ENCODE measurements at places on chromosomes 3 and 15.

DNA sequence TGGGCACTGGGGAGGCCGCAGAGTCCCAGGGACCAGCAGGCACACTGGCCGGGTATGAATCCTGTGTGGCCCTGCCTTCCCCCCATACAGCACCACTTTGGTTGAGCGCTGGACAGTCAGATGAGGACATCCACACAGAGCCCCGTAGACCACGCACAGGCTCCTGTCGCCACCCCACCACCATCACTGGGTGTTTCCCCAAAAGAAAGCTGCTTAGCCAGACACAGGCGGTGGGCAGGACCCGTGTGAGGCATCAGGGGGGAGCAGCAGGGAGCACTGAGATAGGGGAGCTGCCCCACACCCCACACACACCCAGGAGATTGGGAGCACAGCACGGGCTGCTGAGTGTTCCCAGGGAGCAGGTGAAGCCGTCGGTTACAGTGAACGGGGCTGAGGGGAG, 42.4 kb upstream of the SLC41A3 start:
- DNase-seq, result no peak
- H3K4me1 ChIP-seq, result no peaks in the 10 kb centered on the region
- no peaks in the 10 kb centered on the region for H3K36me3 ChIP-seq

- H3K27me3 ChIP-seq, result no peaks in the 10 kb centered on the region
- no peak for DNase-seq
- no peak overlapping the region for H3K27ac ChIP-seq
- peaks cover 32% of the 10 kb centered on the region for H3K4me1 ChIP-seq
- no peaks in the 10 kb centered on the region for H3K36me3 ChIP-seq
These were observed 3.6 kb downstream of the GPR87 start for GRCh38 chr3:151312972-151313371.

DNA sequence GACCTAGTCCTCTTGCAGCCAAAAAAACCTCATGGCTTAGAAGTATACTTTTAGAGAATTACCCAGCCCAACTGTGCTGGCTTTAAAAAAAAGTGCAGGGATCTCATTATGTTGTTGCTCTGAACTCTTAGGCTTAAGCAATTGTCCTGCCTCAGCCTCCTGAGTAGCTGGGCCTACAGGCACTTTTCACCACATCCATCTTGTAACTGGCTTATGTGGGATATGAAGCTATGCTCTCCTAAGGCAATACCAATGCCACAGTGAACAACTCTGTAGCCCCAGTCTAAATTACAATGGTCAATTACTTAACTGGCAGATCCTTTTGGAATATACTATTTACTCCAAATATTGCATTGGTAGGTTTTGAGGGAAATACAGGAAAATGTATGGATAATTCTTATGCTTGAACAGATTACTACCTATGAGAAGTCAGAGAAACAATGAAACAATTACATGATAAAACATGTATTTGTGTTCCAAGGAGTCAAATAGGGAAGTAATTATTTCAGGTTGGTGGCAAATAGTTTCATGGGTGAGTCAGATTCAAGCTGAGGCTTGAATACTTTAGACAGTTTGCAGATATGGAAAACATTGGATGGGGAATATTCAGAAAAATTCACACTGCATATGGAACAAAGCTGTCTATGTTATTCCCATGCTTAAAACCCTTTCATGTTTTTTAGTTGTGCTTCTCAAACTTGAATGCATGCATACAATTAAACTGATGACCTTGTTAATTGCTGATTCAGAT, 34.6 kb upstream of the GPR149 start:
- no peaks in the 10 kb centered on the region for H3K36me3 ChIP-seq
- DNase-seq, result no peak
- no peak overlapping the region for H3K27ac ChIP-seq
- no peaks in the 10 kb centered on the region for H3K27me3 ChIP-seq
- H3K4me1 ChIP-seq, result no peaks in the 10 kb centered on the region

DNA sequence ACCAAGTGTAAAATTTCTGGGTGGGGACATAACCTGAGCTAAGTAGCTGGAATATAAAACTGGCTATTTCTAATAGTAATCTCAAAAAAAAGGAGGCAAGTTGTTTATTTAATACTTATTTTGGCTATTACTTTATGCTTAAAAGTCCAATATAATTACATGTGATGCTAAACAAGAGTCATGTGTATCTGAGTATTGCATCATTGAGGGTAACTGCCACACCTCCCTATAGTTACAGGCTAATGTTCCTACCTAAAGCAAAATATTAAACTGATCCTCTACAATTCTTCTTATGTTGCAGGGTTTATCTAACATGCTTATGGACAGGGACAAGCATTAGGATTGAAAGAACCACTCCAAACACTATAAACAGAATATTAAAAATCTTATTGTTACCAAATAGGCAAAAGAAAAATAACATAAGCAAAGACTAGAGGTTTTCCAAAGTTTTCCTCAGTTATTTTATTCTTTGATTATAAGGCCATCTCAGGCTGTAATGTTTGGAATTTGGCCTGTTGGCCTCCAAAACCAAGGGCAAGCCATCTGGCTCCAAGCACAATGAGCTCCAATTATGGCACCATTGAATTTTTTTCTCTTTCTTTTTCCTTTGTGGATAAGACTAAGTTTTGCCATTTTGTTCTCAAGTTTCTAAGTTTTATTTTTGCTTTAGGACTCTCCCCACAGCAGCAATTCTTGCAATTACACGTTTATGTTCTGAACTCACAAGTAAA, 75.8 kb upstream of the ABI3BP start:
- H3K4me3 ChIP-seq, result no peak overlapping the region
- H3K27me3 ChIP-seq, result peaks cover 20% of the 10 kb centered on the region
- no peak for DNase-seq
- H3K27ac ChIP-seq, result no peak overlapping the region

DNA sequence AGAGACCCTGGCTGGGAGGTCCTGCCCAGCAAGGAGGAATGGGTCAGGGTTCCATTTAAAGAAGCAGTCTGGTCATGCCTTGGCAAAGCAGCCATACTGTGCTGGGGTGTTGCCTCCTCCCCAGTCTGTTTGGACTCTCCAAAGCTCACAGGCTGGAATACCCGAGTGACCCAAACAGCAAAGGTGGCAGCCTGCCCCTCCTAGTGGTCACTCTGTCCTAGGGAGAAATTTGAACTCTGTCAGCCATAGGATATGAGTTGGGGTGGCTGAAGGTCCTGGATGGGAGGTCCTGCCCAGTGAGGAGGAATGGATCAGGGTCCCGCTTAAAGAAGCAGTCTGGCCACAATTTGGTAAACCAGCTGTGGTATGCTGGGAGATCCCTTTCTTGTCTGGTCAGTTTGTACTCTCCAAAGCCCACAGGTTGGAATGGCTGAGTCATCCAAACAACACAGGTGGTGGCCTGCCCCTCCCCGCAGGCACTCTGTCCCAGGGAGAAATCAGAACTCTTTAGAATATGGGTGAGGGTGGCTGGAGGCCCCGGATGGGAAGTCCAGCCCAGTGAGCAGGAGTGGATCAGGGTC, 45.0 kb downstream of the CCR1 start:
- no peak overlapping the region for H3K27ac ChIP-seq
- H3K36me3 ChIP-seq, result peaks cover 18% of the 10 kb centered on the region
- no peak for DNase-seq

GRCh38 chr3:46544771-46545503, 21.2 kb downstream of the LRRC2 start:
- peaks cover 2% of the 10 kb centered on the region for H3K36me3 ChIP-seq
- no peak for DNase-seq
- peaks cover 9% of the 10 kb centered on the region for H3K27me3 ChIP-seq
- no peak overlapping the region for H3K27ac ChIP-seq

GRCh38 chr3:94875149-94875548, 812.3 kb downstream of the NSUN3 start:
- DNase-seq, result no peak
- H3K27ac ChIP-seq, result no peak overlapping the region
- no peaks in the 10 kb centered on the region for H3K27me3 ChIP-seq
- no peak overlapping the region for H3K4me3 ChIP-seq
- no peaks in the 10 kb centered on the region for H3K36me3 ChIP-seq

DNA sequence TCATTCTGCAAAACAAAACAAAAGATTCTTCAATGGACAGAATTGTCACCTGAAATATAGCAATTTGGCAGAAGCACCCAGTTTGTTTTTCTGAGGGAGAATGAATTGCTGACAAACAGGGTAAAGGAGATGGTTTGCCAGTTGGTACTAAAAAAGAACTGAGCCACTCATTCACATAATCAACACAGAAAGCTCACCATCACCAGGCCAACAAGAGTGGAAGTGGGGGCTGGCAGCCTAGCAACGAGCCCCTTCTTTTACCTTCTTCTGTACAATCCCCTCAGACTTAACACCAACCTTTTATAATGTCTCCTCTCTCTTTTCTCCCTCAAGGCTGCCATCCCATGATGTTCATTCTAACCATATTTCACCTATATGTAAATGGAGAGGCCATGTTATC, 5.9 kb downstream of the TOP2B start:
- peaks cover 25% of the 10 kb centered on the region for H3K36me3 ChIP-seq
- no peak for DNase-seq
- H3K27ac ChIP-seq, result no peak overlapping the region
- H3K4me3 ChIP-seq, result no peak overlapping the region
- H3K4me1 ChIP-seq, result peaks cover 46% of the 10 kb centered on the region

DNA sequence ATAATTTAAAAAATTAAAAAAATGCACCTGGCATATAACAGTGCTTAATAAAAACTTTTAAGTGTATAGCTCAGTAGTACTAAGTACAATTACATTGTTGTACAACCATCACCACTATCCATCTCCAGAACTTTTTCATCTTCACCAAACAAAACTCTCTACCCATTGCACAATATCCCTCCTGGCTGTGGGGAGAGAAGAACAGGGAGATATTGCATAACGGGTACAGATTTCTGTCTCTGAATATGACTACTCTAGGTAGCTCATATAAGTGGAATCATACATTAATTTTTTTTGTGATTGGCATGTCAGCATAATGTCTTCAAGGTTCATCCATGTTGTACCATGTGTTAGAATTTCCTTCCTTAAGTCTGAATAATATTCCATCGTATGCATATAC, 91.0 kb upstream of the PLAAT1 start:
- no peaks in the 10 kb centered on the region for H3K27me3 ChIP-seq
- no peaks in the 10 kb centered on the region for H3K4me1 ChIP-seq
- H3K27ac ChIP-seq, result no peak overlapping the region
- no peaks in the 10 kb centered on the region for H3K36me3 ChIP-seq
- DNase-seq, result no peak

GRCh38 chr3:124748560-124749198, 18.4 kb downstream of the UMPS start:
- no peak overlapping the region for H3K4me3 ChIP-seq
- no peaks in the 10 kb centered on the region for H3K27me3 ChIP-seq
- peaks cover 19% of the 10 kb centered on the region for H3K36me3 ChIP-seq
- no peaks in the 10 kb centered on the region for H3K4me1 ChIP-seq
- H3K27ac ChIP-seq, result no peak overlapping the region
- DNase-seq, result peak; percentile 31

DNA sequence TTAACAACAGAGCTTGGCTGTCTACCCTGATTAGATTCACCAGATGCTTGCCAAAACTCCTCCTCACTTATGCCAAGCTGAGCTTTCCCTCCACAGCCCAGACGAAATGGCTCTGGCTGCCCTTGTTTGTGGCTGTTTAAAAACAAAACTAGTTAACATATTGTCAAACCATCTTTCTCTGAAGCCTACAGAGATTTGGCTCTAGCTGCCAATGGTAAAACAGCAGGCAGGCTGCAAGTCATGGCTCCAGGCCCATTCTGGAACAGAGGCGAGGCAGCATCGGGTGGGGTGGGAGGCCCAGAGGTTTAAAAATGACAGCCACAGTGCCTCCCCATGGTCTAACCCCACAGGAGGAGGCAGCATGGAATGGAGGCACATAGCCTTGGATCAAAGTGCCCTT, 75.9 kb downstream of the SCN5A start:
- H3K4me1 ChIP-seq, result no peaks in the 10 kb centered on the region
- H3K36me3 ChIP-seq, result no peaks in the 10 kb centered on the region
- H3K27me3 ChIP-seq, result no peaks in the 10 kb centered on the region
- H3K4me3 ChIP-seq, result no peak overlapping the region
- peak; percentile 31 for DNase-seq

DNA sequence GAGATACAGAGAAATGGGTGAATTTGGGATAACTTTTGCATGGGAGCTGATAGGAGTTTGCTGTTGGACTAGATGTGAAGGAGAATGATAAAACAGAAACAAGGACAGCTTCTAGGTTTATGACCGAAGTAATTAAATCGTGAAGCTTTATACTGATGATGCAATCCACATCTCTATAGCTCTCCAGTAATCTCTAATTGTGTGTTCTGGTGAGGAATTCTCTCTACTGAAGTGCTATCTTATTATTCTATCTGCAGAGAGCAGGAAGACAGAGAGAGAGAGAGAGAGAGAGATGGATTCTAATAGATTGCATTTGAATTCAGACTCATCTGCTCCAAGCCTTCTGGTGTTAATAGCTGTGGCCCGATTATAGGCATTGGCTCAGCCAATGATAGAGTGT, 113.5 kb upstream of the FRMD4B start:
- H3K27me3 ChIP-seq, result no peaks in the 10 kb centered on the region
- H3K36me3 ChIP-seq, result no peaks in the 10 kb centered on the region
- no peak overlapping the region for H3K4me3 ChIP-seq
- no peaks in the 10 kb centered on the region for H3K4me1 ChIP-seq
- H3K27ac ChIP-seq, result no peak overlapping the region

- no peaks in the 10 kb centered on the region for H3K27me3 ChIP-seq
- H3K27ac ChIP-seq, result no peak overlapping the region
- H3K4me3 ChIP-seq, result no peak overlapping the region
- DNase-seq, result no peak
- H3K36me3 ChIP-seq, result no peaks in the 10 kb centered on the region
- H3K4me1 ChIP-seq, result no peaks in the 10 kb centered on the region
These were observed 30.2 kb downstream of the PLAAT1 start for GRCh38 chr3:193271101-193271840.

DNA sequence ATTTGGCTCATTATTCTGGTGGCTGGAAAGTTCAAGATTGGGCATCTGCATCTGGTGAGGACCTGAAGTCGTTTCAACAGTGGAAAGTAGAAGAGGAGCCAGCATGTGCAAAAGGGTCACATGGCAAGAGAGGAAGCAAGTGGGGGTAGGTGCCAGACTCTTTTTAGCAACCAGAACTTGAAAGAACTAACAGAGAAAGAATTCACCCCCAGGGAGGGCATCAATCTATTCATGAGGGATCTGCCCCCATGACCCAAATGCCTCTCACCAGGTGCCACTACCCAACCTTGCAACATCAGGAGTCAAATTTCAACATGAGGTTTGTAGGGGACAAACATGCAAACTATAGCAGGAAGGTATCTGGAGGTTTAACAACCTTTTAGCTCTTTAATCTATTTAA, 10.3 kb upstream of the RYK start:
- peaks cover 60% of the 10 kb centered on the region for H3K27me3 ChIP-seq
- peaks cover 2% of the 10 kb centered on the region for H3K4me1 ChIP-seq
- no peak overlapping the region for H3K27ac ChIP-seq
- DNase-seq, result no peak
- H3K4me3 ChIP-seq, result no peak overlapping the region

- H3K27ac ChIP-seq, result no peak overlapping the region
- H3K27me3 ChIP-seq, result no peaks in the 10 kb centered on the region
- peaks cover 5% of the 10 kb centered on the region for H3K36me3 ChIP-seq
- DNase-seq, result no peak
- H3K4me3 ChIP-seq, result no peak overlapping the region
- peaks cover 83% of the 10 kb centered on the region for H3K4me1 ChIP-seq
These were observed 81.5 kb downstream of the SMAD3 start for GRCh38 chr15:67146875-67147381.
